ENCODE measurements at places on chromosomes 1 and 21. TPM values are rescaled to one million over a fixed set of nuclear protein-coding genes. Genes with fewer than 3 reads are reported as not detected.

The ELAPOR1 gene
- 0.99 TPM for total RNA-seq

The GUCA2B gene
- not detected for total RNA-seq

The UBL4B gene
- total RNA-seq: not detected

The ZNHIT6 gene
- total RNA-seq: 19.4 TPM

The SPRR1B gene
- total RNA-seq: not detected

The PCSK9 gene
- total RNA-seq: 17.5 TPM

Measured in renal cortical epithelial cell (primary cell).